ENCODE measurements at places on chromosomes 7 and 10. TPM values are rescaled to one million over a fixed set of nuclear protein-coding genes. Genes with fewer than 3 reads are reported as not detected.

Gene CLIP2
- 34.3 TPM for total RNA-seq

Gene LRIT1
- total RNA-seq: not detected

Gene FRMD4A
- 24.4 TPM for total RNA-seq

GRCh38 chr10:114021717-114022680 lies 21.7 kb upstream of the ADRB1 start:
- no peak for DNase-seq

DNA sequence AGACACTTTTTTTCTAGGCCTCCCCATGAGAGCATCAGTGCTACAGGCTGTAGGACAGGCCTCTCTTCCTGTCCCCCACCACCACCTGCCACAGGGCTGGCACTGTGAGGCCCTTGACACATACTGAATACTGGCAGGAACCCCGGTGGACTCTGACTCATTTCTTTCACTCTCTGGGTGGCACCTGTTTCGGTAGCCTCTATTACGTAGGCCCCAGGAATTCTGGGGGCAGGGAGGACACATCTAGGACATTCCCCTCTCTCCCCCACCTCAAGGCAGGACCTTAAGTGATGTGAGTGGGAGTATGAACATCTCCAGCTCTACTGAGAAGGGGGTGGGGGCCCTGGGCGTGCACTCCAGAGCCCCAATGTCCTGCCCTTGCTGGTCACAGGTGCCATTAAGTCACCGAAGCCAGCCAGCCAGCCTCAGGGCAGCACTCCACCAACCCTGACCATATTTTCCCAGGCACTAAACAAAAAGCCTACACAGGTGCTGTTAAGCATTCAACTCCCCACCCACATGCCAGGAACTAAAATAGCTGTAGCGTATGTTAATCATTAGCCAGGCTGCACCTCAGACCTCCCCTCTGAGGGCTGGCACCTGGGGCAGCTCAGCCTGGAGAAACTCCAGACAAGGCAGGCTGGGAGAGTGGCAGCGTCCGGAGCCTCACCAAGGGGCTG lies 8.9 kb downstream of the ANXA11 start:
- peak; percentile 83 for DNase-seq

DNA sequence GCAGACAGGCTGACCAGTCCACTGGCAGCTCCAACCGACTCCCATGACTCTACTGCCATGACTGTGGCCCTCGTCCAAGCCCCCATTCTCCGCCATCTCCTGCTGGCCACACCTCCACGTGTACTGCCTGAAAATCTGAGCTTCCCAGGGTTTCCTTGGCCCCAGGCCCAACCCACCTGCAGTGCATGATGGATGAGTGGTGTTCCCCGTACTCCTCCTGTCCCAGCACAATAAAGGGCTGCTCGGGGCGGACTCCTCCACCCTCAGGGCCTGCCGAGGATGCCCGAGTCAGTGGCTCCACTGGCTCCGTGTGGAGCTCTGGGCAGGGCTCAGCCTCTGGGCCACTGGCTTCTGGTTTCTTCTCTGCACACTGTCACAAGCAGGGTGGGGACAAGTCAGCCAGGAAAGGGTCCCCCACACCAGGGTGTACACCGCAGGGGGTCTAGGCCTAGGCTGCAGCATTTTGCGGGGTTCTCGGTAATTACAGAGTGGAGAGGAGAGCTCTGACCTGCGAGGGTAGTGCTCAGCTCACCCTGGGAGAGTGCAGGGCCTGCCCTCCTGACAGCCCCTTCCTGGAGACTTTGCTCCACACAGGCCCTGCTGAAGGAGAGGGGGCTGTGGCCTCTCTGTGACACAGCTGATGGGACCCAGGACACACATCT lies 15.2 kb downstream of the WDR91 start:
- no peak for DNase-seq

DNA sequence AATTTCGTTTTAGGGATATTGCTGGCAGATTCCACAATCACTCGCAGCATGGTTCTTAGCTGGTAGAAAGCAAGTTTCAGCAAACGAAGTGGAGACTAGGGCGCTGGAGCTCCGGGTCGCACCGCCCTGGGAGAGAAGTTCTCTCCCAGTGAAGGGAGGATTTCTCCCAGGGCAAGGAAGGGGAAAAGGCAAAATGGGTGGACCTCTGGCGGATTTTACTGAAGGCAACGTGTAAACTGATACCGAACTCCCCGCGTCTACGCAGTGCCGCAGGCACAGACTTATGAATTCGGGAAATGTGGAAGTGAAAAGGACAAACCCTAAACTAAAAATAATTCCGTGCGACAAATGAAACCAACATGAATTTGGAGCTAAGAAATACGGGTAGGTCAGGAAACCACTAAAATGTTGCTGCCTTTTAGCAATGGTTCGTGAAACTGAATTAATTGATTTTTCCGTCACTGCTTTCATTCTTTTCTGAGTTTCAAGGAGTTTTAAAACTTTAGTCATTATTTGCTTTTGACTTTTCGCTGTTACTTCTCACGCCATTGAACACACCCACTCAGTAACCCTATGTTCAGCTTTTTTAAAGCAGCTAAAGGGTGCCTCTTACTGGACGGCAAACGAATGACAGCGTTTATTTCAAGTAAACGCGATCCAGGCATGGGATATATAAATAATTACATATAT lies at the start of gene MYOF:
Gene MYOF (minus strand): TSS at position 190 of the 690 bp plus-strand sequence. CDS start 140 bp downstream, at position 50.
- no peak for DNase-seq

GRCh38 chr10:1715821-1716220 lies 21.5 kb downstream of the ADARB2 start:
- no peak for DNase-seq

DNA sequence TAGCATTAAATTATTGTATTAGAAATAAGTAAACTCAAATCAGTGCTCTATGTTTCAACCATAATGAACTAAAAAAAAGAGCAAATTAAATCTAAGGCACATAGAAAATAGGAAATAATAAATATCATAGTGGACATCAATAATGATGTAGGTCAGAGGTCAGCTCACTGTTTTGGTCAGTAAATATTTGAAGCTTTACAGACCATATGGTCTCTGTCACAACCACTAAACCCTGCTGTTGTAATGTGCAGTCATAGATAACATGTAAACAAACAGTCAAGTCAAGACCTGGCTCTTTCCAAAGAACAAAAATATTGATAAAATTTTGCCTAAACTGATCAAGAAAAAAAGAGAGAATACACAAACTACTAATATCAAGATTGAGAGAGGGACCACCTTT lies 615.0 kb downstream of the SH2D4B start:
- no peak for DNase-seq

Data from epithelial cell of proximal tubule (primary cell).